Activated CD4-positive, alpha-beta T cell treated with anti-CD3 and anti-CD28 coated beads, Interleukin-2, amount 50 U/mL, for 1 hour (primary cell): ENCODE measurements at places on chromosomes 7 and 10.

DNA sequence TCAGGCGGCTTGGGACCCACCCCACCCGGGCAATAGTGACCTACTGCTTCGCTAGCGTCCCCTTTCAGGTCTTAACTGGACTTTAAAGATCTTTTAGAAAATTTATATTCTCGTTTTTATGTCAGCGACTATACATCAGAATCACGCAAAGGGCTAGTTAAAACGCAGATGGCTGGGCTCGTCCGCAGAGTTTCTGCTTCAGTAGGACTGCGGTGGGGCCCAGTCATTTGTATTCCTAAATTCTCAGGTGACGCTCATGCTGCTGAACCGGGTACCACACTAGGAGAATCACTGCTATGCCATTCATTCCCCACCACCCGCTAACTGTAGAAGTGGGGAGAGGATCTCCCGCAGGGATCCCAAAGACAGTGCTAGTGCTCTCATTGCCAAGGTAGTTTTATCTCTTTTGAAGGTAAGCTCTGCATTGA, 12.0 kb upstream of the SP8 start:
- no peak for DNase-seq

DNA sequence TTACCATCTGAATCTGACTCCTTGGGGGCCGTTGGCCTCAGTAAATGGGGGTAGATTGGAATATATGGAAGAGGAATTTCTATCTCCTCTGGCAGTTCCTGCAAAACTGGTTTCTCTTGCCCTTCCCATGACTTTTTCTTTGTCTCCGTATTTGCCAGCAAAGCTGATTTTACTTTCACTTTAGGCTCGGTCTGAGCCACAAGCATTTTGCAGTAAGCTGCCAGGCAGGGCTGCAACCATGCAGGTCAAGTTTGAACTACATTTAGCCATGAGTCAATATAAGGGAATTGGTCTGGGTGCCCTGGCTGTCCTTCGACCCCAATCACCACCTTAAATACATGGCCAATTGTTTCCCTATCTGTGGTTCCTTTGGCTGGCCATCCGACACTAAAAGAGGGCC, 104.3 kb downstream of the TRIM24 start:
- no peak for DNase-seq

GRCh38 chr10:3237530-3237929, 64.9 kb upstream of the PITRM1 start:
- DNase-seq: no peak

DNA sequence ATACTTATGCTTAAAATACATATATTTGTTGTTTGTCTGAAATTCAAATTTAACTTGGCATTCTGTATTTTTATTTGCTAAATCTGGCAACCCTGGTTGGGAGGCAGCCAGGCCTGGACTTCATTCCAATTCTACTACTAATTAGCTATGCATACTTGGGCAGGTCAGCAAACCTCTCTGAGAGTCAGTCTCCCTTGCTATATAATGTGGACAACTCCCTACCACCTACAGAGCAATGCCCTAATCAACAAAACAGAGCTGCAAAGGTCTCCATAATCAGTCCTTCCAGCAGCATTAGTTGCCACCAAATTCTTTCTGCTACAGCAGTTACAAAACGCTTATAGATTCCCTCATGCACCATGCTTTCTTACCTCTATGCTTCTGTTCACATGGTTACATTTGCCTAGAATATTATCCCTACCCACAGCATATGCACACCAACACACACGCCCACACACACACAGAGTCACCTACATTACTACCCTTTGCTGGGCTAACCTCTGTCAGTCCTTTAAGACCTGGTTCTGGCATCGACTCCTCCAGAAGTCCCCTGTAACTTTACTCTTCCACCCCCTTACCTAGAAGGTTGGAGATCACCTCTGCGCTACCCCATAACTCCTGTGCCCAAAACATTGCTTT, 188.7 kb downstream of the FGFR2 start:
- no peak for DNase-seq

DNA sequence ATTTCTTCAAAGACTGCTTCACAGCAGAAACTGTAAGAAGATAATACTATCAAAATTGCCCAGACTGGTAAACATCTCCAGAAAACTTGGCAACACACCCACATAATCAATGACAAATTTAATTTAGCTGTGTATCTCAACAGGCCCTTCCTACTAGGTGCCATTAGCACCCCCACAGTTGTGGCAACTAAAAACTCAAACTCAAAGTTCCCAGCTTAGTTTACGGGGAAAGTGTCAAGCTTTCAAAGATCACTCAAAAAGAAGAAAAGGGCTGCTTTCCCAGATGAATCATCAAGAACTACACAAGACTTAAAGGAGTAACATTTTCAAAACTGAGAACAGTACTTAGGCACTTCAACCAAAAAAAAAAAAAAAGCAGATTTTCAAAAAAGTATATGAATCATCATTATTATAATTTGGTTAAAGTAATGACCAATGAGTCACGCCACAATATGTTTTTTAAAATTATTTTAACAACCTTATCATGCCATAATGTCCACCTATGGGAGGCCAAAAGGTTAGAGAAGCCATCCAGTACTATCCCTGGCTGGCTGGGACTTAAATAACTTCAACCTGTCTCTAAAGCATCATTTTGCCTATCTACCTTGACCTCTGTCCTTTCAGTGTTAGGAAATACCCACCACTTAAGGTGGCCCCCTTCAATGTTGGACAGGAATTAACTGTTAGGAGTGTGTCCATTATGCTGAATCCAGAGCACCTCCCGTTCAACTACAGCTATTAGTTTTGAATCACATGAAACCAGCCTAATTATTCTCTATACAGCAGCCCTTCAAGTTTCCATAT, 90.8 kb downstream of the ZFAND4 start:
- DNase-seq: no peak

- no peak for DNase-seq
These were observed 88.5 kb downstream of the NOC3L start for GRCh38 chr10:94274142-94274787.

GRCh38 chr10:77188000-77188395, 449.6 kb downstream of the KCNMA1 start:
- no peak for DNase-seq

- DNase-seq: no peak
These were observed 274.0 kb downstream of the CSTF2T start for GRCh38 chr10:51425431-51425830.

GRCh38 chr7:103011650-103012049, 62.9 kb downstream of the FBXL13 start:
- DNase-seq: no peak

DNA sequence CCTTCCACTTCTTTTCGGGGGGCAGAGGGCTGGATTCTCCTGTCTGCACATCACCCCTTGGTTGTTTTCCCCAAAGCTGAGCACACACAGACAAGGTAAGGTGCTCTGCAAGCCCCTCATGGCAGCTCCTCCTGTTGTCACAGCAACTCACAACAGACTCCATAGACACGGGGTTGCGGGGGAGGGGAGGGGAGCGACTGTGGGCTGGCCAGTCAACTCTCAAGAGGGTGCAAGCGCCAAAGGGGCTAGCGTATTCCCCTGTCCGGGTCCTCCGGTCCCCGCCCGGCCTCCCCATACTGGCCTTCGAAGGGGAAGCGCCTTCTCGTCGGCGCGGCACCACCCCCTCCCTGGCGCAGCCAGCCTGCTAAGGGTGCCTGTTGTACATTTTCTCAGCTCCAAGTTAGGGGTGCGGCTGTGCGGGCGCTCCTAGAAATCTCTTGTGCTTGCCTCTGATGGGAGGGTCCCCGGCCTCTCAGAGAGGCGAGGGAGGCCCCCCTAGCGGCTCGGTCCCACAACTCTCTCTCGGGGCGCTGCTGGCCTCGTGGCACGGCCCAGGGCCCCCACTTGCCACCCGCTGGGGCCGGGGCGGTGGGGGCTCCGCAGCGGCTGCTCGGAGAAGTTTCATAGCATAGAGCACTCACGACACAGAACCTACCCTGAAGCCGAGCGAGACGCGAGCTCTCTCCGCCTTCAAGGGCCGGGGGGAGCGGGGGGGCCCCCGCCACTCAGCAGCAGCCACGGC, 498 bp downstream of the RHOBTB1 start:
- peak; percentile 1 for DNase-seq

DNA sequence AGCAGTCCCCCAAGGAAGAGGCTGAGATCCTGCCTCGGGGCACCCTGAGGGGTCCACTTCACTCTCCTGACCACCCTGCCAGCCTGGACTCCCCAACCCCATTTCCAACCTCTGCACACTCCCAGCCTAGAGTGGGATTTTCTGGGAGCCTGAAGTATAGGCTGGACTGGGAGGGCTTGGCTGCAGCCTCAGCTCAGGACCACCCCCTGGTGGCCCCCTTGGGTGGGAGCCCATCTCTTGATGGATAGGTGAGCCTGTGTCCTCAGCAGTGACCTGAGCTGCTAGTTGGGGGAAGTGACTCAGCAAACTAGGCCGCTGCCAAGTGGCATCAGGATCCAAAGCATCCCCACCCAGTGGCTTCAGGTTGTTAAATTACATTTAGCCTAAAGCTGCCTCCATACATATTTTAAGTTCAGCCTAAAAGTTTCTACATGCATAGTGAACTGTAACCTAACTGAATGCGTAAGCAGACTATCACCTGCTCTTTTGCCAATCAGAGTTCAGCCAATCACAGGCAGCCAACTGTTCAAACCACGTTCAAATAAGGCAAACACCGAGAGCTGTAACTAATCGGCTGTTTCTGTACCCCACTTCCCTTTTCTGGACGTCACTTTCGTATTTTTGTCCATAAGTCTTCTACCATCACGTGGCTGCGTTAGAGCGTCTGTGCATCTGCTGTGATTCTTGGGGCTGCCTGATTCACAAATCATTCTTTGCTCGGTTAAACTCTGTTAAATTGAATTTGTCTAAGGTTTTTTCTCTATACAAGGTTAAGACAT, 144.0 kb downstream of the PLPP4 start:
- no peak for DNase-seq

GRCh38 chr10:30007406-30007805, 52.0 kb downstream of the JCAD start:
- DNase-seq: no peak

- no peak for DNase-seq
These were observed 273.1 kb downstream of the GLRX3 start for GRCh38 chr10:130409331-130409730.

DNA sequence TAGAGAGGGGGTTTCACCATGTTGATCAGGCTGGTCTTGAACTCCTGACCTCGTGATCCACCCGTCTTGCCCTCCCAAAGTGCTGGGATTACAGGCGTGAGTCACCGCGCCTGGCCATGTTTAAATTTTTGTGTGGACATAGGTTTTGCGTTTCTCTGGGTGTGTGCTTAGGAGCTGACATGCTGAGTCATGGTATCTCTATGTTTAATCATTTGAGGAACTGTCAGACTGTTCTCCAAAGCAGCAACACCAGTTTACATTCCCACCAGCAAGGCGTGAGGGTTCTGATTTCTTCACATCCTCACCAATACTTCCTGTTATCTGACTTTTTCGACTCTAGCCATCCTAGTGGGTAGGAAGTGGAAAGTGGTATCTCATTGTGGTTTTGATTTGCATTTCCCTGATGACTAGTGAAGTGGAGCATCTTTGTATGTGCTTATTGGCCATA, 153.7 kb downstream of the DNAJB6 start:
- DNase-seq: peak; percentile 30

DNA sequence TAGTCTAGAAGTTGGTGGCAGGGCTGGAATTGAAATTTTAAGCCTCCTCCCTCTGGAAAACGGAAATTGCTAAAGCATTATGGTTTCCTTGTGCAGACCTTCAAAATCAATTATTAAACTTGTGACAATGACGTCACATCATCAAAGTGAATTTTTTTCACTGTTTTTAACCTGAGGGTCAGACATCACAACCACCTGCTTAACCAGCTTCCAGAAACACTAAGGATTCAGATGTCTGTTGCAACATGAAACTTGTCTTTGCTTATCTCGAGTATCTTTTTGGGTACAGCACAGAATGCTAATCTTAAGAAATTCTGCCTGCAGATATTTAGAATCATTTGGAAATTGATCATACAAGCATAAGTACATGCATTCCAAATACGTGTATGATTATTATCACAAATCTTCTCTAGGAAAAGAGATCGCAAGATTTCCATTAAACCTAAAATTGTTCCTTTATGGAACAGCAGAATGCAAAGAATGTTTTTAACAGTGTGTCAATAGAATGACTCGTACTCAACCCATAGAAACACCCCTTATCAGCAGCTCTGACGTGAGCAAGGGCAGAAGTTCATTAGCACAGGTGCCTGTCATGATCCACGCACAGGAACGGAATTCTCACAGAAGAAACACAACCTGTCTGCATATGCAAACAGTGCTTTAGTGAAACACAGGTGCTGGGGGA, 4.1 kb upstream of the GTPBP4 start:
- DNase-seq: no peak

GRCh38 chr7:77467408-77467807, 51.3 kb upstream of the GSAP start:
- DNase-seq: no peak

DNA sequence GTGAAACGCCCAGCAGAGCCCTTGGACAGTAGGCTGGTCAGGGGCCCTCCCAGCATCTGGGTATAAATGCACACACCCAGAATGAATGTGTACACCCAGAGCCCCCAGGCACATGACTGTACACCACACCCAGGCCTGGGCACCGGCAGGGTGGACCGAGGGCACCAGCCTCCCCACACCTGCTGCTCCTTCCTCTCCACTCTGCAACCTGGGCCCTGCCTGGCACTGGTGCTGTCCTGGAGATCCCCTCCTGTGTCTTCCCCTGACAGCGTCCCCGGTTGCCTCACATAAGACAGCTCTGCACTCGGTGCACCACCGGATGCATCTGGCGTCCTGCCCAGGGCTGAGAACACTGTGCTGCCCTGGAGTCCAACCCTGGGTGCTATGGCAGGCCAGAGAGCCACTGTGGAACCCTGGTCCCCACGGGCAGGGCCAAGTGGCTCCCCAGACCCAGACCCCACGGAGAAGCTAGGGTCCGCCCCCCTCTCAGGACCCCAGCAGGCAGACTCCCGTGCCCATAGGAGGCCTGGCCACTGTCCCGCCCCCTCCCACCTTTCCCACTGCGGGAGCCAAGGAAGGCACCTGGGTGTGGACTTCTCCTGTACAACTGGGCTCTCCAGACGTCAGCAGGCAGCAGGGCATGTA, 6.6 kb downstream of the RASGEF1A start:
- no peak for DNase-seq

DNA sequence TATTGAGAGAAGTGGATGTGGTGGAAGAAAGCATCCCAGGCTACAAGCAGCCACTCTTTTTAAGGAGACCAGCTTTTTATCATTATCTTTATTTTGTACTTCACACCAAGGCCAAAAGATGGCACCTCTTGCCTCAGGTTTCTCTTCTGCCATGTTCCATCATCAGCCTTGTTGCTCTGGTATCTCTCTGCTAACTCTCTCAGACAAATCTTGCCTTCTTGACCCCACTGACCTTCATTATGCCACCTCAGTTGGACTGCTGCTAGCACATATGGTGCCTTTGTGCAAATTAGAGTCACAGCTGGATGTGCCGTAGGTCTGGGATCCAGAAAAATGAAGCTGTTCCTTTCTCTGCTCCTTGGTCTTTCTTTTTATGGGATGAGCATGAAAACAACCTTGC, 47.1 kb upstream of the DYNC1I1 start:
- no peak for DNase-seq
